ENCODE measurements at places on chromosomes 3 and 15. TPM values are rescaled to one million over a fixed set of nuclear protein-coding genes. Genes with fewer than 3 reads are reported as not detected.

The SCN11A gene
- under 0.01 TPM for total RNA-seq

The RTP3 gene
- total RNA-seq, result not detected

The ALDH1A2 gene
- total RNA-seq, result 1.7 TPM

The SEMA6D gene
- 22.9 TPM for total RNA-seq

The ARRDC4 gene
- 9.2 TPM for total RNA-seq

The DUOXA2 gene
- total RNA-seq, result not detected

The SLC28A2 gene
- total RNA-seq, result not detected

The AEN gene
- total RNA-seq, result 45.1 TPM

The CHRM5 gene
- under 0.01 TPM for total RNA-seq

The BOC gene
- 8.7 TPM for total RNA-seq

The UBAP1L gene
- total RNA-seq, result 0.71 TPM

The PCBP4 gene
- 29.8 TPM for total RNA-seq
